ENCODE measurements at places on chromosomes 16 and 17. TPM values are rescaled to one million over a fixed set of nuclear protein-coding genes. Genes with fewer than 3 reads are reported as not detected.

CMTM1 gene
- total RNA-seq = 11.9 TPM

TMEM88 gene
- 1.9 TPM for total RNA-seq

SYNGR3 gene
- 0.74 TPM for total RNA-seq

SMURF2 gene
- total RNA-seq = 36.2 TPM

DNA sequence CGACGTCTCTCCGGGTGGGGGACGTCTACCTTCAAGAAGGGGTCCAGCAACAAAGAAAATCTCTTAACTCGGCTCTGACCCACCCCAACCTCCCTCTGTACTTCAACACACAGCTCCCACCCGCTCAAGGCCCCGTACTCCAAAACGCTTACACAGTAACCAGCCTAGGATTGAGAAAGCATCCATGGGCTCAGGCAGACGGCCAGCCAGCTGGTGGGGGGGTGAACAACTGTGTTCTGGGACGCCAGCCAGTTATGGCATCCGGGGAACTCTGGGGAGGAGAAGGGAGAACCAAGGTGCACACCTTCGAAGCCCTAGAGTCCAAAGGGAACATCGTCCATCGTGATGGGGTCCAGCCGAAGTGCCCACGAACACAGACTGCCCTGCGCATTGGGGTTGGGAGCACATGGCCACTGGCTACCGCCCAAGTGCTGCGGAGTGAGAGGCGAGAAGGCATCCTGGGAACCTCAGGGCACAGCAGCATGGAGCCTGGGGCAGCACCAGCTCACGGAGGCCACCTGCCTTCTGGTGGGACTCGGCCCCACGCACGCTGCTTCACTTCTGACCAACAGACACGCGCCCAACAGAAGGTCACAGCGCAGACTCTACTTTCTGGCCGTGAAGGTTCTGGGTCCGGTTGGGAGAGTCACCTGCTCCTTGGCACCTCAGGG lies 14.3 kb downstream of the SLC16A3 start:
- no peaks in the 10 kb centered on the region for H3K27me3 ChIP-seq
- peak overlapping the region; percentile 88 for H3K27ac ChIP-seq

DNA sequence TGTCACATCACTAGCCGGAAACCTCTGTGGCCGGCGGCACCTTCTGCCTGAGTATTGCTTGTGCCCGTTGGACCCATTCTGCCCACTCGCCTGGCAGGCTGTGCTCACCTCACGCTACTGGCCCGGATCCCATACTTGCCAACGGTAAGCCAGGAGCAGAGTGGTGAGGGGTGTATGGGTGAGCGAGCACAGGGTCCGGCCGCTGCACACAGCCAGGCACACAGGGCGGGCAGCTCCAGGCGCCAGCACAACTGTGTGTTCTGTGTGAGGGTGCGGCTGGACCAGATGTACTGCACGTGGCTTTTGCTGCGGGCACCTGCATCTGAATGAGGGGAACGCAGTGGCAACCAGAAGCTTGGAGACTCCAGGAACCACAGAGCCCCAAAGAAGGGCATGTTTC lies 455.7 kb downstream of the CDH8 start:
- no peak overlapping the region for H3K27ac ChIP-seq
- peaks cover 2% of the 10 kb centered on the region for H3K27me3 ChIP-seq
- H3K4me1 ChIP-seq = no peaks in the 10 kb centered on the region
- no peak overlapping the region for H3K4me3 ChIP-seq

DNA sequence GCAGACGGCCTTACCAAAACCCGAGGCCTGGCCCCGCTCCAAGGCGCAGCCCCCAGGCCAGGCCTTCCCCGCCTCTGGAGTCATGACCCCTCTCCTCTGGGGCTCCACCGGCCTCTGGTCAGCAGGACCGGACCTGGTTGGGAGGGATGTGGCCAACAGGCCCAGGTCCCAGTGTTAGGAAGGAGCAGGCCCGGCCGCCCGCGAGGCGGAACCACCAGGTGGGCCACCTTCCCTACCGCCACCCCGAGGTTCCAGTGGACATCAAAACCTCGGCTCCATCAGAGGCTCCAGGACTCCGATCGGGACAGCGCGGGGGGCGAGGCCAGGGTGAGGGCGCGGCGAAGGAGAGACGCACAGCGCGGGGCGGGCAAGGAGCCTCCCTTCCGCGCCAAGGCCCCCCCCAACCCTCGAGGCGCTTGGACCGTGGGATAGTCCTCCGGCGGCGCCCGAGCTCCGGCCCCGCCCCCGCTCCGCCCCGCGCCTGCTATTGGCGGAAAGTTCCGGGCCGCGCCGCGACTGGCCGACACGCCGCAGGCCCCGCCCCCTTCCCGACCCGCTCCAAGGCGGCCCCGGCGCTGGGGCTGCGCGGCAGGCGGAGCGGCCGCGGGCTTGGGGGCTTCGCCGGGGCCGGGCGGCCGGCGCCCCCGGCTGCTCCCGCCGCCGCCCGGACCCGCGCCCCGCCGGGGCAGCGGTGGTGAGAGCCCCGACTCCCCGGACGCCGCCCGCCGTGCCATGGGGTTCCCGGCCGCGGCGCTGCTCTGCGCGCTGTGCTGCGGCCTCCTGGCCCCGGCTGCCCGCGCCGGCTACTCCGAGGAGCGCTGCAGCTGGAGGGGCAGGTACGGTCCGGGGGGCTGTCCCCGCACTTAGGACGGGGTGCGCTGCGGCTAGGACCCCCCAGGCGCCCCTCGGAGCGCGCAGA lies at the start of gene METRN:
Gene METRN, plus strand, starts transcription at position 561 of the 919 bp plus-strand sequence. Its CDS starts 172 bp downstream, at position 733.
- H3K36me3 ChIP-seq = no peaks in the 10 kb centered on the region
- peak within 1 kb of the TSS; percentile 17 for H3K27ac ChIP-seq
- H3K4me3 ChIP-seq = peak within 1 kb of the TSS; percentile 70
- peaks cover 1% of the 10 kb centered on the region for H3K27me3 ChIP-seq
- DNase-seq = no peak
- peaks cover 23% of the 10 kb centered on the region for H3K4me1 ChIP-seq

DNA sequence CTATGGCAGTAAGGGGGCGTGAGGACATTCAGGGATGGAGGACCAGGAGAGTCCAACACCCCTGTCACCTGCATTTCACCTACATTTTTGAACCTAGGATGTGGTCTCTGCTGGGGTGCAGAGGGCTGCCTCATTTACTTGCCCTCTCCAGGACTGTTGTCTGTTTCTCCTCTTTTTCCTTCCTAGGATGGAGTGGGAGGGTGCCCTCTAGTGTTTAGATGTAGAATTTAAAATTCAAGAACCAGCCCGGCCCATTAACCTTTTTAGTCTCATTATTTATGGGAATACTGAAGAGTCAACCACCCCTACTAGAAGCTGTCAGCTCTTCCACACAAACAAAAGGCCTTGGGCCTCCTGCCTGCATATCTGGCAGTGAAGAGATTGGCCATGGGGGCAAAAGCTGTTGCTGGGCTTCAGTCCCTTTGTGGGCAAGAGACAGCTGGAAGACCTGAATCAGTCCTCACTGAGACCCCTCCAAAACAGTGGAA lies 2.5 kb upstream of the STARD3 start:
- no peaks in the 10 kb centered on the region for H3K36me3 ChIP-seq
- H3K4me1 ChIP-seq = peaks cover 27% of the 10 kb centered on the region
- DNase-seq = no peak
- no peak overlapping the region for H3K4me3 ChIP-seq
- H3K27me3 ChIP-seq = peaks cover 15% of the 10 kb centered on the region
- H3K27ac ChIP-seq = no peak overlapping the region

DNA sequence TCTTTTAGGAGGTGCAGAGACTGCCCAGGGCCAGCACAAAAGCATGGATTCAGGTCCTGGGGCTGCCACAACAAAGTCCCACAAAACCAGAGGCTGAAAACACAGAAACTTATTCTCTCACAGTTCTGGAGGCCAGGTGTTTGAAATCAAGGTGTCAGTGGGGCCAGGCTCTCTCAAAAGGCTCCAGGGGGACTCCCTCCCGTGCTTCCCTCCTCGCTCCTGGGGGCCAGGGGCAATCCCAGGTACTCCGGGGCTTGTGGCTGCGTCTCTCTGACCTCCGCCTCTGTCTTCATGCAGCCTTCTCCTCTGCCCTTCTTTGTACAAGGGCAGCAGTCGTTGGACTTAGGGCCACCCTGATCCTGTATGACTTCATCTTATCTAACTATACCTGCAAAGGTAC lies 8.3 kb upstream of the RBFOX3 start:
- H3K4me3 ChIP-seq = no peak overlapping the region
- H3K4me1 ChIP-seq = no peaks in the 10 kb centered on the region
- peaks cover 1% of the 10 kb centered on the region for H3K36me3 ChIP-seq
- DNase-seq = peak; percentile 43

GRCh38 chr17:48002916-48003416 lies 32.1 kb downstream of the CDK5RAP3 start:
- no peak overlapping the region for H3K4me3 ChIP-seq
- no peak for DNase-seq
- peaks cover 26% of the 10 kb centered on the region for H3K4me1 ChIP-seq
- H3K27me3 ChIP-seq = no peaks in the 10 kb centered on the region
- H3K36me3 ChIP-seq = no peaks in the 10 kb centered on the region

DNA sequence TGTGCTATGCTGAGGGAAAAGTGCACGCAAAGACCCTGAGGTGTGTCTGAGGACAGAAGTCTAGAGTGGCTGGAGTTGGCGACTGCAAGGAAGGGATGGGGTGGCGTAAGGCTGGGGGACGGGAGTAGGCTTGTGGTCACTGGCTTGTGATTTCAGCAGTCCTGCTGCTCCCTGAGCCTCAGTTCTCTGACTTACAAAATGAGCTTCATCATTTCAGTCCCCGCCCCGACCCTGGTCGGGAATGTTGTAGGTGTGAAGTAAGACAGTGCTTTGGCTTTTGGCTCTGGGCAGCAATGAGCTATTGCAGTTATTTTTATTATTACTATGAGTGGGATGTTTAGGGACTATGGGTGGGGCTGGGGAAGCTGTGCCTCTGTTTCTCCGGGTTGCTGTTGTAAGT lies 8.6 kb downstream of the ADGRG1 start:
- no peak overlapping the region for H3K4me3 ChIP-seq
- H3K4me1 ChIP-seq = peaks cover 26% of the 10 kb centered on the region
- peak overlapping the region; percentile 58 for H3K27ac ChIP-seq
- H3K27me3 ChIP-seq = no peaks in the 10 kb centered on the region

DNA sequence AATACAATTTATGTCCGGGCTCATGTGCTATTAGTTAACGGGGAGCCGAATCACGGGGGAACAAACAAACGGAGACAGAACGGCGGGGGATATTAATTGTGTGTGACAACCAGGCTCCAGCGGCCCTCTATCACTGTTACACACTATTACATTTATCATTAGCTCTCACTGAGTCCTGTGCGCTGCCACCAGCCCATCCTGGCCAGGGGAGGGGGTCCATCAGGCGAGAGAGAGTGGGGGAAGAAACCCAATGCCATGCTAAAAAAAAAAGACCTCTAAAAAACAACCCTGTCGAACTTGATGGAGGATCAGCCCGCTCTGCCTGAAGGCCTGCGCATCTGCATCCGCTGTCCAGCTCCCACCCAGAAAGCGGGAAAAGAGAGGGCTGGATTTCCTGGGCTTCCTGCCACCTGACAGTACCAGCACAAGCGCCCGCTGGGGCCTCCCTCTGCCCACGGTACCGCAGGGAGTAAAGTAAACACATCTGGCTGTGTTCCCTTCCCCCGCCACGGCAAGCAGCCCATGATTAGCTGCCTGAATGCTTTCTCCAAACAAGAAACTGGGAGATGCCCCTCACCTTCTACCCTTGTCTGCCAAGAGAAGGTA lies 41.7 kb downstream of the PIPOX start:
- no peaks in the 10 kb centered on the region for H3K27me3 ChIP-seq
- H3K4me1 ChIP-seq = peaks cover 13% of the 10 kb centered on the region
- H3K27ac ChIP-seq = no peak overlapping the region

- H3K36me3 ChIP-seq = no peaks in the 10 kb centered on the region
- no peak overlapping the region for H3K4me3 ChIP-seq
- peaks cover 57% of the 10 kb centered on the region for H3K27me3 ChIP-seq
- no peak for DNase-seq
- H3K4me1 ChIP-seq = peaks cover 4% of the 10 kb centered on the region
- no peak overlapping the region for H3K27ac ChIP-seq
Observed at GRCh38 chr17:58247511-58248363, 9.4 kb downstream of the LPO start.

All from chondrocyte (in vitro differentiated cells).